ENCODE measurements at places on chromosomes 12 and 14.

- DNase-seq, result no peak
Measured at GRCh38 chr14:96489327-96489726, 12.9 kb upstream of the PAPOLA start.

DNA sequence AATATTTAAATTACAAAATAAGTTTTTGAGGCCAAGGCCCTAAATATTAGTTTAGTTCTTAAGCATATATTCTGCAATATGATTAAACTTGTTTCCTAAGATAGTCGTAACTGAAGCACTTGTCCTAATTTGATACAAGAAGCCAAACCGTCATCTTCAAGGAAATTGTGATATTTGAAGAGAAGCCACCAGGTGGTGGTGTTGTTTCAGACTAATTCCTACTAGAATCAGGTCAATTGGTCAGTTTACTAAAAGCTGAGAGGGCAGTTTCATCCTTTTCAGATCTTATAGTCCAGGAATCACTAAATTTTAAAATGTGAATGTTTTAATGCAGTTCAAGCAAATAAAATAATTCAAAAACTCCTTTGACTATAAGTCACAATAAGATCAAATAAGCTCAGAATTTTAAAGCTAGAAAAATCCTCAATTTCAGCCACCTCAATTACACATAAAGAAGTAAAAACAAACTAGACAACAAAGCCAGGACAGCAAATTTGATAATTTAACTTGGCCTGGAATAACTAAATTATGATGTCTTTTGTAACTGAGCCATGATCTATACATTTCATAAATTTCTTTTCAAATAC, 7.1 kb upstream of the ARL1 start:
- DNase-seq, result no peak

DNA sequence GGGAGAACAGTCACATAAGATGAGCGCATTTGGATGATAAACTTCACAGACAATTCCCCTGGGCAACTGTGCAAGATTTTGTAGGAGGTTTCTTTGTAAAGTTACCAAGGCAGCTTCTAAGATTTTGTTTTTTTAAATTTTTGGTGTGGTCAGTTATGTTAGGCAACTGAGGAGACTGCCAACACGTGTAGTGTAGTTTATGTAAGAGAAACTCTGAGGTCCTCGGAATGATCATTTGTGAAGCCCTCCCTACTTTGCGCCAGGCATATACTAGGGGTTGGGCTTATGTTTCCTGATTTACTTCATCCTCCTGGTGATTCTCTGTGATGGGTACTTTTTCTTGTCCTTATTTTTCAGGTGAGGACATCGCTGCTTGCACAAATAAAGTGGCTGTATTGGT, 433.6 kb downstream of the TMEM132D start:
- DNase-seq, result no peak

DNA sequence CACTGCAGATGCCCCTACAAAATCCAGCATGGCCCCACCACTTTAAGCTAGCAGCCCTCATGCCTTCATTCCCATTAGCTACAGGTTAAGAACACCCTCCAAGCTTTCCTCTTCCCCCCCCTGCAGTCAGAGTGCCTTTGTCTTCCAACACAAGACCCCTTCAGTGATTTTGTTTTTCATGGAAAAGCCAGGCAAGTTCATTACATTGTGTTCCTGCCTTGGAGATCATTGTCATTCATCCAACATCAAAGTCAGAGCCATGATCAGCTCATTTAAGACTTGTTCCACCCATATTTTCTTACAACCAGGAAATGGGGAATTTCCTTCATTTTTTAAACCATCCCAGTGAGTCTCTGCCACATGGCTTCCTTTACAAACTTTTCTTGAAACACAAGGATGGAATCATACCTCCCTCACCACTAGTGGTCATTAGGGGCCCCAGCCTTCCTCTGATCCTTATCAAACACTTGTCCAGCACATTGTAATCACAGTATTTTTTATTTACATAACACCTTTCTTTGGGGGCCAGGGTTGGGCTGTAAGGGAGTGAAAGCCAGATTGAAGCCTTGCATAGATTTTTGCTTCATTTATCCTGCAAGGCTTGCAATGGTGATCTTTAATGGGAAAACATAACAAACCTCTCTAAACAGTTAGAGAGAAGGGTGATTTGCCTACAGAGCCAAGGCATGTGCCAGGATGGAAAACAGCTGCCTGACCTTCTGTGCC, 765.3 kb downstream of the MED13L start:
- no peak for DNase-seq
